Activated CD8-positive, alpha-beta memory T cell treated with anti-CD3 and anti-CD28 coated beads, Interleukin-2, amount 10 ng/mL, durations not matched to agents 7 days and 5 days (primary cell): ENCODE measurements at places on chromosomes 16 and 17. TPM values are rescaled to one million over a fixed set of nuclear protein-coding genes. Genes with fewer than 3 reads are reported as not detected.

Gene SHBG
- not detected for total RNA-seq

Gene OR2C1
- not detected for total RNA-seq

Gene MRPS23
- total RNA-seq: 49.4 TPM

Gene APOBR
- total RNA-seq: 28.0 TPM

Gene CES3
- total RNA-seq: 2.3 TPM

Gene MYO15B
- total RNA-seq: 25.6 TPM

Gene DUSP14
- total RNA-seq: 16.9 TPM

Gene RPRML
- total RNA-seq: not detected

Gene CTF1
- 0.47 TPM for total RNA-seq
